ENCODE measurements at places on chromosomes 2 and 18.
A peak's percentile ranks its signal among the peaks of the same experiment; 100 is the strongest.

DNA sequence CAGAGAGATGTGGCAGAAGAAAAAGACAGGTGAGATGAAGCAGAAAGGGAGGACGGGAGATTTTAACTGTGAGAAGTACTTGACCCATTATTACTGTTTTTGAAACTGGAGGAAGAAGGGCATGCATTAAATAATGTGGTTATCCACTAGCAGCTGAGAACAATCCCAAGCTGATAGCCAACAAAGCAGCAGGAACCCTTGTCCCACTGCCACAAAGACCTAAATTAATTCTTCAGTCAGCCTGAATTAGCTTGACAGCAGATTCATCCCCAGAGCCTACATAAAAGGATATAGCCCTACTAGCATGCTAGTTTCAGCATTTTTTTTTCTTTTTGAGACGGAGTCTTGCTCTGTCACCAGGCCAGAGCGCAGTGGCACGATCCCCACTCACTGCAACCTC, 19.5 kb upstream of the REG3A start:
- DNase-seq, result no peak

GRCh38 chr2:63663013-63663864, 74.5 kb downstream of the MDH1 start:
- no peak for DNase-seq

- DNase-seq, result no peak
These were observed 21.0 kb upstream of the TMEM237 start for GRCh38 chr2:201664334-201664733.

DNA sequence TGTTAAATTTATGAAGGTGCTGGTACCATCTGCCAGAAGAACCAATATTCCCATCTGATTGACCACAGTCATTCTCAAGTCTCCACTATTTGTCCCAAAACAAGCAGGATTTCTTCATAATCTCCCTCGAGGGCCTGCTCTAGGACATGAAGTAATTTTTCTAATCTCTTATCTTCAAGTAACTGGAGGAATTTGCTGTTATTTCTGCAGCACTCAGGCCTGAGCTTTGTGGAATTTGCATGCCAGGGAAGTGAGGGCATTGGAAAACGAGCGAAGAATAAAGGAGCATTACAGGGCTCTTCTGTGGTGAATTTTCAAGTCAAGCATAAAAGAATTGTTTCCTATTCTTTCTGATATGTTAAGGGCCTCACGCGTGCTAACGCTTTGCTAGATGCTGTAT, 161.2 kb upstream of the EPAS1 start:
- DNase-seq, result no peak

GRCh38 chr2:196719110-196719872, 79.8 kb downstream of the CCDC150 start:
- no peak for DNase-seq

DNA sequence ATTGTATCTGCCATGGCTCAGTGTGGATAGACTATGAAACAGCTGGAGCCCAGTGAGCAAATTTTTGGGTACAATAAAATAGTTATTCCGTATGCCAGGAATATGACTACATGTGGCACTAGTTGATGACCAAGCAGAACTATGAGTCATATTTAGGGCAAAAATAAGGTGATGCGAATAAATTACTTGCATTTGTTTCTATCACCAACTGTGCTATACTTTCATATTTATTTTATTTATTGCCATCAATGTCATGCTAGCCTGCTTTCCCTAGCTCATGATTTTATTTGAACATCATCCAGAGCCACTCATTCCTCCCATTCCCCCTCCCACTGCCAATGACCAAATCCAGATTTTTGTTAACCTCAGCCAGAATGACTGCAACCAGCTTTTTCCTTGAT, 13.3 kb upstream of the FAP start:
- no peak for DNase-seq

DNA sequence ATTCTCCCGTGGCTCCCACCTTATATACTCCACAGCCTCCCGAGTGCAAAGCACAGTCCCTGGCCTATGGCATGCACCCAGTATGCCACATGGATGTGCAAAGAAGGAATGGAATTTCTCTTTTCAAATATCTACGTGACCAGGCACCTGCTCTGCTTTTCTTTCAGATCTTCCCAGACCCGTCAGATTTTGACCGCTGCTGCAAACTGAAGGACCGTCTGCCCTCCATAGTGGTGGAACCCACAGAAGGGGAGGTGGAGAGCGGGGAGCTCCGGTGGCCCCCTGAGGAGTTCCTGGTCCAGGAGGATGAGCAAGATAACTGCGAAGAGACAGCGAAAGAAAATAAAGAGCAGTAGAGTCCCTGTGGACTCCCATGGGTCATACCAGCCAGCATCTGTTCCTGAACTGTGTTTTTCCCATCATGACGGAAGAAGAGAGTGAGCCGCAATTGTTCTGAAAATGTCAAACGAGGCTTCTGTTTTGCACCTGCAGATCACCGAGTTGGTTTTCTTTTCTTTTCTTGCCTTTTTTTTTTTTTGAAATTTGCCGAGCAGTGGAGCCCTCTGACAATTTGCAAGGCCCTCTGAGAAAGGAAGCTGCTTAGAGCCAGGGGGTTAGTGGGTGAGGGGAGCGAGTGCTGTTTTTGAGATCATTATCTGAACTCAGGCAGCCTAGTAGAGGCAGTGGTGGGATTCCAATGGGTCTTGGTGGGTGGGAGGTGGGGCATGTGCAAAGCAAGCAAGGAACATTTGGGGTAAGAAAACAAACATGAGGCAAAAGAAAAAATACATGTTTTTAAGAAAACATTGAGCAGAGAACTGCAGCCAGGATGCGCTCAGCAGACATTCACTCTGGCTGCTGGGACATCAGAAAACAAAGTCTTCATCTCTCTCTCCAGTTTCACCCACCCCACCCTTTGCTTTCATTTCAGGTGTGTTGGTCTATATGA, 26.2 kb downstream of the LBH start:
- DNase-seq, result no peak

GRCh38 chr2:72933646-72934151, 16.4 kb downstream of the EMX1 start:
- DNase-seq, result no peak

- no peak for DNase-seq
These were observed 47.0 kb downstream of the ZEB2 start for GRCh38 chr2:144472911-144473310.

GRCh38 chr2:156538083-156538504, 101.9 kb downstream of the GPD2 start:
- DNase-seq, result no peak

GRCh38 chr2:154620471-154620870, 78.0 kb upstream of the KCNJ3 start:
- no peak for DNase-seq

DNA sequence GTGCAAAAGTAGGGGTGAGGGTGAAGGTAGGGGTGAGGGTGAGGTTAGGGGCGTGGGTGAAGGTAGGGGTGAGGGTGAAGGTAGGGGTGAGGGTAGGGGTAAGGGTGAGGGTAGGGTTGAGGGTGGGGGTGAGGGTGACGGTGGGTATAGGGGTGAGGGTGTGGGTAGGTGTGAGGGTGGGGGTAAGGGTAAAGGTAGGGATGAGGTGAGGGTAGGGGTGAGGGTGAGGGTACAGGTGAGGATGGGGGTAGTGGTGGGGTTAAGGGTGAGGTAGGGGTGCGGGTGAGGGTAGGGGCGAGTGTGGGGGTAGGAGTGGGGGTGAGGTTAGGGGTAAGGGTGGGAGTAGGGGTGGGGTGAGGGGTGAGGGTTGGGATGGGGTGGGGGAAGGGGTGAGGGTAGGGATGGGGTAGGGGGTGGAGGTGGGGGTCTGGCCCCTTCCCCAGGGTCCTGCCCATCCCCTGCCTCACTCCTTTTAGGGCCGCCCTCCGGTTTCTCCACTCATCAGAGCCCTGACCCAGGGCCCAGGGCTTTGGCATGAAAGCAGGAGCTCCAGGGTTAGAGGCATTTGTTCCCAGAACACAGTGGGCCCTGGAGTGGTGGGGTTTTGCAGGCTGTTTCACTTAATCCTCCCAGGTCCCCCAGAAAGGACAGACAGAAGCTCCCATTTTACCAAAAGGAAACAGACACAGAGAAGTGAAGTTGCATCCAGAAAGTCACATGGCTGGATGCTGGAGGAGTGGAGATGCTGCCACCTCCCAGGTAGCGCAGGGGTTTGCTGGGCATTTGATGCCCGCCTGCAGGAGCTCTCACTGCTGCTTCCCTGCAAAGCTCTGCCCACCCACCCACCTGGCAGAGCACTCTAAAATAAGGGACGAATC, 26.9 kb downstream of the SNORC start:
- DNase-seq, result no peak

DNA sequence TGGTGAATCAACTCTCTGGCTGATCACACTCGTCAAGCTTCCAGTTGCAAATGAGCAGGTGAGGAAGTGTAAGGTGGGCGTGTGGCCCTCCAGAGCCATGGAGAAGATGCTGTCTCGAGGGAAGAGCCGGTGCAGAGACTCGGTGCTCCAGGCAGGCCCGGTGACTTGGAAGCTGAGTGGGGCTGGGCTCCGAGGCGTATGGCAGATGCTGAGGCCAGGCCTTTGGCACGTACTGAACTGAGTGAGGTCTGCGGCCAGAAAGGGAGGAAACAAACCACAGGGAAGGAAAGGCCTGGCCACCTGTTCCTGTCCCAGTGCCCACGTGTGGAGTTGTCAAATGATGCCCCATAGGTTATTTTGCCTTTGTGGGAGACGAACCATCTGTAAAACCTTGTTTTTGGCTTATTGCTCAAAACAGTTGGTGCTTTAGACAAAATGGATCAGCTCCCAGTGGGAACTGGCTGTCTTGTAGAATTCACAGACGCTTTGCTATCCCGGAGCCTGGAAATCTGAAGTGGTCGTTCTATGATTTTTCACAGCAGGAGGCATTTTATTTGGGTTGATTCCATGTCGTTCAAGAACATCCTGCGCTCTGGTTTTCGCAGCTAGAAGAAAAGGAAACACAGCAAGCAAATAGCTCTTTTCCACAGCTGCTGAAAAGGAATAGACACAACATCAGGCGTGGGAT, 117.5 kb upstream of the TMEM18 start:
- DNase-seq, result no peak

DNA sequence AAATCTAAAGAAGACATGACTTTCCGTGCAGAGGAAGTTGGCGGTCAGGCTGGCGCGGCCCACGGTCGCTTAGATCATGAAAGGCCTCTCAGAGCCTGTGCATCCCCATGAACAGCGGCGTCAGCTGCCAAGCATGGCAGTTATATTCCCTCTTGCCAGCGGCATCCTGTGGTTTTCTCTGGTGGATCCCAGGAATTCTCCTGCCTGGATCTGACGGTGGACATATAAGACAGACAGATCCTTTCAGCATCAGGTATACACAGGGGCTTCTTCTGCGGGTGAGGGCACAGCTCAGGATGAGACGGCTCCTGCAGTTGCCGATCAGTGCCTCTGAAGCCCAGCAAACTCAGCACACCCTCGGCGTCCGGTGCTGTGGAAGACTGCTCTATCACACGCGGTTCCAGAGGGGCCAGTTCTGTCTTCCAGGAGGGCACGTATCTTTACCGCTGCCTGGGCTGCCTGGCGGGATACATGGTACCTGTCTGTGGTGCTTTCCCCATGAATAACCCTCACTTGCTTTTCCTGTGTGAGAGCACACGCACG, 157.8 kb downstream of the LDLRAD4 start:
- DNase-seq, result peak; percentile 40

DNA sequence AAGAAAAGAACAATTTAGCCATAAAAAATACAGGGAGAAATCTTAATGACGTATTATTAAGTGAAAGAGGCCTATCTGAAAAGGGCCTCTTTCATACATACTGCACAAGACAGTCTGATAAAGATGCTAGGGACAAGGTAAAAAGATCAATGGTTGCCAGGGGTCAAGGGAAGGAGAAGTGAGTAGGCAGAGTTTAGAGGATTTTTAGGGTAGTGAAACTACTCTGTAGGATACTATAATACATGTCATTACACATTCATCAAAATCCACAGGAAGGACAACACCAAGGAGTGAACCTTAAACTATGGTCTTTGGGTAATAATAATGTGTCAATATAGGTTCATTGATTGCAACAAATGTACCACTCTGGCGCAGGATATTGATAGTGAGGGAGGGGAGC, 289.3 kb downstream of the FSIP2 start:
- no peak for DNase-seq

Measured in stimulated activated CD4-positive, alpha-beta T cell treated with anti-CD3 and anti-CD28 coated beads, Interleukin-15, amount 100 ng/mL, for 1 hour (primary cell).